CD4-positive, alpha-beta memory T cell (primary cell): ENCODE measurements at places on chromosomes 5 and 9. TPM values are rescaled to one million over a fixed set of nuclear protein-coding genes. Genes with fewer than 3 reads are reported as not detected.

GRCh38 chr5:17042041-17042440 is 106.0 kb upstream of the MYO10 start:
- no peak for DNase-seq
- H3K27ac ChIP-seq, result no peak overlapping the region
- no peak overlapping the region for H3K4me3 ChIP-seq
- no peaks in the 10 kb centered on the region for H3K36me3 ChIP-seq
- no peaks in the 10 kb centered on the region for H3K27me3 ChIP-seq

GRCh38 chr9:137387114-137387890 is 35.7 kb downstream of the EXD3 start:
- no peak overlapping the region for H3K4me3 ChIP-seq
- DNase-seq, result no peak
- peaks cover 15% of the 10 kb centered on the region for H3K4me1 ChIP-seq
- no peaks in the 10 kb centered on the region for H3K36me3 ChIP-seq
- H3K27me3 ChIP-seq, result no peaks in the 10 kb centered on the region

GRCh38 chr5:31720004-31720403 is 81.1 kb downstream of the PDZD2 start:
- no peak for DNase-seq
- no peaks in the 10 kb centered on the region for H3K36me3 ChIP-seq
- no peaks in the 10 kb centered on the region for H3K4me1 ChIP-seq
- H3K27me3 ChIP-seq, result no peaks in the 10 kb centered on the region

DNA sequence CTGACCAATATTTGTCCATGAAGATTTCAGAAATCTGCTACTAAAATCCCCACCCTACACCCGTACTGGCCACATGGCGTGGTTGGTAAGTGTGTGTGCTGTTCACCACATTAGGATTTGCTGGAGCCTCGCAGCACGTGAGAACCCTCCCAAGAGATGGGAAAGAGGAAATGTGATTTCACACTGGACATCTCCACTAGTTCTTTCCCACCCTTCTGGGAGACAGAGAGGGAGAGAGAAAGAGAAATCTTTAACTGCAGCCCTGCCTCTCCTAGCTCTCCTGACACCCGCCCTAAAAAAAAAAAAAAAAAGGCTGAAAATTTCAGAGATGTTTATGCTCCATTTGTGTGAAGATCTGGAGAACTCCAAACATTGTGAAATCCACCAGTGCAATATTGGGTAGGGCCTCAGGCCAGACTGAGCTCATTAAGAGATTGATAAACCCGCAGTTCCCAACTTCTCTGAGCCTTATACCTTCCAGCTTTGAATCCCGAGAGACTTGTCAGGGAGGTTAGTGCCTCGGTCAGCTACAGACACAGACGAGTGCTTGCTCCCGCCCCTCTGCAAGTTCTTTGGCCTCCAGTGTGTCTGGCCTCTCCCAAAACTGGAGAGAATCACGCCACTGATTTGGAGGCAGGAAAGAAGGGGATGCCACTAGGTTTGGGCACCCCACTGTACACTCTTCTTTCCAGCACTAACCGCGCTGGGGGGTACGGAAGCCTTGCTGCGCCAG is 1.9 kb downstream of the SPRY4 start:
- no peak for DNase-seq
- H3K4me1 ChIP-seq, result peaks cover 29% of the 10 kb centered on the region
- peaks cover 15% of the 10 kb centered on the region for H3K27me3 ChIP-seq
- H3K4me3 ChIP-seq, result no peak overlapping the region

GRCh38 chr9:135536216-135536615 is 9.7 kb upstream of the OBP2A start:
- H3K36me3 ChIP-seq, result no peaks in the 10 kb centered on the region
- no peaks in the 10 kb centered on the region for H3K27me3 ChIP-seq
- no peak overlapping the region for H3K27ac ChIP-seq
- no peak overlapping the region for H3K4me3 ChIP-seq
- DNase-seq, result no peak

DNA sequence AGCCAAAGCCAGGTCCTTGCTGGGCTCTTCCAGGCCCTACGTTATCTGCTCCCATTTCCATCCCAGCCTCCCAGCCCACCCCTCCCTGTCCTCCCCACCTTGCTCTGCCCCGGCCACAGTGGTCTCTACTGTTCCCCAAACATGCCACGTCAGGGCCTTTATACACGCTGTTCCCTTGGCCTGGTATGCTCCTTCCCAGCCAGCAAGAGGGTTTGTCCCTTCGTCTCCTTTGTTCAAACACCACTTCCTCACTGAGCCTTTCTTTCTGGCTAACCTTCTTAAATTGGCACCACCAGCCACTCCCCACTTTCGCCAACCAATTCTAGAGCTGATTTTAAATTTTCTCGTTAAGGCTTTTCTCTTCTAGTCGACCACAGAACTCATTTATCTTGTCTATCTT is 9.8 kb downstream of the SH2D3C start:
- H3K27me3 ChIP-seq, result no peaks in the 10 kb centered on the region
- H3K27ac ChIP-seq, result peak overlapping the region; percentile 67
- H3K4me3 ChIP-seq, result no peak overlapping the region
- peaks cover 15% of the 10 kb centered on the region for H3K36me3 ChIP-seq
- H3K4me1 ChIP-seq, result peaks cover 90% of the 10 kb centered on the region
- DNase-seq, result no peak

DNA sequence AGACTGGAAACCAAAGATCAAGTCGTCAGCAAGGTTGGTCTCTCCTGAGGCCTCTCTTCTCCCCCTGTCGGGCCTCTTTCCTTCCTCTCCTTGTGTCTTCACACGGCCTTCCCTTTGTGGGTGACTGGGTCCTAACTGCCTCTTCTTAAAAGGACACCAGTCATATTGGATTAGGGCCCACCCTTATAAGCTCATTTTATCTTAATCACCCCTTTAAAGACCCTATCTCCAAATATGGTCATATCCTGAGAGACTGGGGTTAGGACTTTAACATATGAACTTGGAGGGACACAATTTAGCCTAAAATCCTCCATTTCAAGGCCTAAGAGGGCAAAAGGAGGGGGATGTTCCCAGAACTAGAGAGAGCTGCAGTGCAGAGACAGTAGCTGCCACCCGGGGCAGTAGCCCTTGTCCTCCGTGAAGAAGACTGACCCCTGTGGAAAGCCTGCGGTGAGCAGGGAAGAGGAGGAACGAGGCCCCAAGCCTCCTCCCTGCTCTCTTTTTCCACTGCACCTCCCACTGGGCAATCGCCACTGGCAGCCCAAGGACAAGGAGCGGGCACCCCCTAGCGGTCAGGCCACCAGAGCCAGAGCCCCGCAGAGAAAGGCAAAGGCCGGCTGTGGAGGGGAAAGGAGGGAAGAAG is 34.9 kb downstream of the CFAP90 start:
- no peaks in the 10 kb centered on the region for H3K27me3 ChIP-seq
- no peak overlapping the region for H3K4me3 ChIP-seq
- H3K27ac ChIP-seq, result no peak overlapping the region
- no peaks in the 10 kb centered on the region for H3K36me3 ChIP-seq
- peak; percentile 52 for DNase-seq
- peaks cover 4% of the 10 kb centered on the region for H3K4me1 ChIP-seq

DNA sequence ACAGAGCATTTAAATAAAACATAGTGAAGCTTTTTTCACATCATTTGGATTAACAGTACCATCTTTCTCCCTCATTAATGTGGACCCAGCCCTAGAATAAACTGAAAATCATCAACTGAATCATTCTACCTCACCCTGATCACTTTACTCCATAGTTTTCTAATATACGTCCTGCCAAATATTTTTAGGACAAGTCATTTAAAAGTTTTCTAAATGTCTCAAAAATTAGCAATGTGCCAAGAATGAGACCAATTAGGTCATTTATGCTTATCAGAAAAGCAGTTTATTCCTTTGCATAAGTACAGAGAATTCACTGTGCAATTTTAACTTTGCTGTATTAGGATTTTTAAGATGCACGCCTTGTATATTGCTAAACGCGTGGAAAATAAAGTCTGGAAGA is 284.4 kb downstream of the PIK3R1 start:
- H3K4me1 ChIP-seq, result no peaks in the 10 kb centered on the region
- H3K4me3 ChIP-seq, result no peak overlapping the region
- no peaks in the 10 kb centered on the region for H3K27me3 ChIP-seq
- H3K36me3 ChIP-seq, result no peaks in the 10 kb centered on the region
- no peak for DNase-seq
- no peak overlapping the region for H3K27ac ChIP-seq

DNA sequence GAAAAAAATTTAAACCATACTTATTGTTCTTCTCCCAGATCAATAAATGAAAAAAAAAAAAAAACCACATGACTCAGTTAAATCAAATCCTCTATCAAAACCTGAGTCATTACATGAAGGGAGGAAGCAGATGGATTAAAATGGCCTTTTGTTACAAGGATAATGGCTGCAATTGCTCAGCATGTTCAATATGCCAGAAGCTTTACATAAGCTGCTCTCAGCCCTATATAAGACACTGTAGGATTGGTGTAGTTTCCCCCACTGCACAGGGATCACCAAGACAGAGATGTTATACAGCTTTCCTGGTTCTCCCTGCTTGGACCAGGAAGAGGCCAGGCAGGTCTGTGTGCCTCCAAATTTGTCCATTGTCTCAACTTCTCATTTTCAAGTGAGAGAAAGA is 101.6 kb upstream of the MAP1B start:
- no peaks in the 10 kb centered on the region for H3K27me3 ChIP-seq
- H3K4me3 ChIP-seq, result no peak overlapping the region
- no peaks in the 10 kb centered on the region for H3K4me1 ChIP-seq

DNA sequence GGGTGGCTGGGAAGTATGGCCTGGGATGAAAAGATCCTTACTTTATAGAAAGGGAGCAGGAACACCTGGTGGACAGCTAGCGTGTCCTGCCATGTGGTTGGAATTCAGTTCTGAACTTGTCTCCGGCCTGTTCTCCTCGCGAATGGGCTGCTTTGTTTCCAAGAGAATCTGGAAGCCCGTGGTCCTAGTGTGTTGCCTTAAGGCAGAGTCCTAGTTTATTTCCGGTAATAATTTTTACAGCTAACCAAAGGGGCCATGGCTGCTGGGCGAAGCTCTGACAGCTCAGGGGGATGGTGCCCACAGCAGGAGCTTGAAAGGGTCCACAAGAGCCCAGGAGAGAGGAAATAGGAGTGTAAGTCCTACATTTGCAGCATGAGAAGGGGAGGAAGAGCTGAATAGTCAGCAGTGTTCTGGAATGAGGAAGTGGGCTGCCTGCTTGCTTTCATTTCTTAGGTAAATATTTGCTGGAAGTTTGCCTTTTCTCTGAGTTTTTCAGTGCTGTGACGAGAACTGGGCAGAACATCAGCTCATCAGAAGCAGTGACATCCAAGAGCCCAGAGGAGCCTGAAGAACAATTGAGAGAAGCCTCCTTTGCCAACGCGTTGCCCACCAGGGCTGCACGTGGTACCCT is 13.1 kb upstream of the IGFBPL1 start:
- no peak overlapping the region for H3K4me3 ChIP-seq
- no peaks in the 10 kb centered on the region for H3K36me3 ChIP-seq
- H3K27ac ChIP-seq, result no peak overlapping the region
- H3K27me3 ChIP-seq, result no peaks in the 10 kb centered on the region
- DNase-seq, result no peak
- H3K4me1 ChIP-seq, result no peaks in the 10 kb centered on the region

GRCh38 chr5:136230176-136230575 is 37.2 kb upstream of the SMIM32 start:
- H3K4me1 ChIP-seq, result no peaks in the 10 kb centered on the region
- H3K27ac ChIP-seq, result no peak overlapping the region
- H3K4me3 ChIP-seq, result no peak overlapping the region
- H3K36me3 ChIP-seq, result no peaks in the 10 kb centered on the region

DNA sequence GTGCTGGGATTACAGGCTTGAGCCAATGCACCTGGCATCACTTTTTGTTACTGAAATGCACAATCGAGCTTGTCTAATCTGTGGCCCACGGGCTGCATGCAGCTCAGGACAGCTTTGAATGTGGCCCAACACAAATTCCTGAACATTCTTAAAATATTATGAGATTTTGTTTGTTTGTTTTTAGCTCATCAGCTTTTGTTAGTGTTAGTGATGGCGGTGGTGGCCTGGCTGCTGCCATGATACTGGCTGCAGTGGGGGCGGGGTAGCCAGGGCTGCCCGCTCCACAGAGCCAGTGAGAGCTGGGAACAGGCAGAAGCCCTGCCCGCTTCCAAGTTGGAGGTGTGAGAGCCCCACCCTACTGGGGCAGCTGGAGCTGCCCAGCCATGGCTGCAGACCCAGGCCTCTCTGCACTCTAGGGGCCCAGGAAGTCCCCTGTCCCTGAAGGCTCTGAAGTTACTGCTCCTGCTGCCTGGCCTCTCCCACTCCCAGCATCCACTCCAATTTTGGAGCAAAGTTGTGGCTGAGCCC is 76.6 kb upstream of the SHB start:
- H3K27me3 ChIP-seq, result no peaks in the 10 kb centered on the region
- DNase-seq, result no peak
- no peak overlapping the region for H3K27ac ChIP-seq

- no peak overlapping the region for H3K27ac ChIP-seq
- DNase-seq, result no peak
- H3K36me3 ChIP-seq, result no peaks in the 10 kb centered on the region
- no peaks in the 10 kb centered on the region for H3K27me3 ChIP-seq
- H3K4me3 ChIP-seq, result no peak overlapping the region
Observed at GRCh38 chr9:96680812-96681499, 25.8 kb upstream of the PRXL2C start.

DNA sequence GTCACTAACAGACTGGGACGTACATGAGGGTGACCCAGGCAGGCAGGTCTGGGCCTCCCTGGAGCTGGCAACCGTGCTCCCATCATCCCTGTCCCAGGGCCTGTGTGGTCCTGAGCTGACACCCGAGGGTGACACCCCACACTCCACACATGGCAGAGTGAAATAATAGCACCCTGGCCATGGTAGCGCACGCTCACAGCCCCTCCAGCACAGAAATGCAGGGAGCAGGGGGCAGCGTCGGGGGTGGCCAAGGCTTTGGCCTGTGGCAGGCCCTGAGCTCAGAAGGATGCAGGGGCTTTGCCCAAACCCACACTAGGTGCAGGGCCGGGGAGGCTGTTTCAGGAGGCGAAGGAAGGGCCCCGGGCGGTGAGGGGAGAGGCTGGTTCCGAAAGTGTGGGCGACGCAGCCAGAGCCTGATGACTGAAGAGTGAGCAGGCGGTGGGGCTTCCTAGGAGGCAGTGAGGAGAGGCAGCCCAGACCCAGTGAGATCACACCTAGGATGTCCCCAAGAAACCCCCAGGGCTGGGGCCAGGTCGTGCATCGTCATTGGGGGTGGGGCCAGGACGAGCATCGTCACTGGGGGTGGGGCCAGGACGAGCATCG is 12.9 kb downstream of the OR2V2 start:
- H3K27ac ChIP-seq, result peak overlapping the region; percentile 90
- H3K4me1 ChIP-seq, result peaks cover 23% of the 10 kb centered on the region
- H3K27me3 ChIP-seq, result peaks cover 5% of the 10 kb centered on the region
- peak; percentile 86 for DNase-seq
- H3K36me3 ChIP-seq, result no peaks in the 10 kb centered on the region

DNA sequence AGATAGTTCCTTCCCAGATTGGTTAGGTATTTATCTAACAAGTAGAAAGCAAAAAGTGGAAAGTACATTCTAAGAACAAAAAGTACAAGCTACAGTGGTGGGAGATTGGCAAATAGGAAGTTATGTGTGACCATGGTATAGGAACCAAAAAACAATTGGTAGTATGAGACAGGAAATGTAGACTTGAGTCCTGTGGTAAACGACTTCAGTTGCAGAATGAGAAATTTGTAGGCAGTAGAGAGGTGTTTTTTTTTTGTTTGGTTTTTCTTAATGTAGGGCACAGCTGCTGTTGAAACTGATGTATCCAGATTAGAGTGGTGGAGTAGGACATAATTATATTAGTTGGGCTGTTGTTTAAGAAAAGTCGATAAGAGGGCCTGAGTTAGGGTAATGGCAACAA is 72.0 kb downstream of the CCNH start:
- H3K27ac ChIP-seq, result peak overlapping the region; percentile 56
- H3K36me3 ChIP-seq, result no peaks in the 10 kb centered on the region
- peaks cover 29% of the 10 kb centered on the region for H3K4me1 ChIP-seq
- peak; percentile 64 for DNase-seq
- no peaks in the 10 kb centered on the region for H3K27me3 ChIP-seq
- H3K4me3 ChIP-seq, result no peak overlapping the region

Gene IFNK
- total RNA-seq, result not detected

Gene CDHR2
- total RNA-seq, result 2.9 TPM

Gene SUSD3
- total RNA-seq, result 63.7 TPM

Gene FCN2
- total RNA-seq, result not detected
